Cardiac muscle cell (in vitro differentiated cells and primary cell): ENCODE measurements at places on chromosomes 1 and 21. TPM values are rescaled to one million over a fixed set of nuclear protein-coding genes. Genes with fewer than 3 reads are reported as not detected.

DNA sequence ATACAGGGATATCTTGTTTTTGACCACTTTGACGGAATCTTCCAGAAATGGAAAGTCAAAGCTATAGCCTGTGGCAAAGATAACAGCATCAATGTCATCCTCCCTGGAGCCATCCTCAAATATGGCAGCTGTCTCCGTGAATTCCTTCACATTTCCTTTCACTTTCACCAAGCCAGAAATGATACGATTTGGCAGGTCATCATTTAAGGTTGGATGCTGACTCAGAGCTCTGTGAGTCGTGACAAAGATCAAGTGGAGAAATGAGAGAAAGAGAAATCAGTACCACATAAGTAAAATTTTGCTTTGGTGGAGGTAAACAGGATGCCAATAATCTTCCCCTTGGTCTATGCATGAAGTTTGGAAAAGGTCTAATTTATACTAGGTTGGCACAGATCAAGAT is 23.9 kb downstream of the FMO5 start:
- no peak for DNase-seq

- DNase-seq = no peak
These were observed 327.8 kb upstream of the USP24 start for GRCh38 chr1:55542901-55543504.

GRCh38 chr21:39012326-39013230 is 170.7 kb downstream of the PSMG1 start:
- no peak for DNase-seq

DNA sequence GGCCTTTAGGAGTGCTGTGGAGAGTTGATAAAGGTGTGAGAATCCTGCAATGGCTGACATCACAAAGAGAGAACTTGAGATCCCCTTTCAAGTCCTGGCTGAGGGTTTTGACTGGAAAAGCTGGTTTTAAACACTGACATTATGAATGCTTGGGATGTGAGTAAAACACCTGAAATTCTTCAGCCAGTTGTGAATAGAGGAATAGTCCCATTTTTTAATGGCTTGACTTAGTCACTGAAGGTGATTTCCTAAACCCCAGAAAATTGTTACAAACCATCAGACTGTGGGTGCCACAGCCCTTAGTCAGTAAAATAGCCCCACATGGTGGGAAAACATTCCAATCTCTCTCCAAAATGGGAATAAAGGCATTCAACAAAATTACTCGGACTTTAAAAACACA is 107.7 kb upstream of the LMO4 start:
- DNase-seq = no peak

DNA sequence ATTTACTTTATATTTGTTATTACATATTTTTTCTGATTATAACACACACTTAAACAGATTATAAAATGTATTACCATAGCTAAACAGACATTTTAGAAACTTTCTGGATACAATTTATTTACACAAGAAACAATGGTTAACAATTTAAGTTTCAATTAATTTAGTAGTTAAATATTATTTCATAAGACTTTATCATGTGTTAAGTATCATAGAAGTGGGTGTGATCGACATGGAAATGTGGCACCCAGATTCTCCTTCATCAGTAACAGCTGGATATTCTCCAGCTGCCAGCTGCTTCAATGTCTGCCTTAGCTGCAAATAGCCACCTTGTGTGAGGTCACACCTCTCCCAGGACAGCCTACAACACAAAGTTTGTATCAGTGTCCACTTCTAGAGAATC is 97.8 kb downstream of the KCNT2 start:
- DNase-seq = no peak

DNA sequence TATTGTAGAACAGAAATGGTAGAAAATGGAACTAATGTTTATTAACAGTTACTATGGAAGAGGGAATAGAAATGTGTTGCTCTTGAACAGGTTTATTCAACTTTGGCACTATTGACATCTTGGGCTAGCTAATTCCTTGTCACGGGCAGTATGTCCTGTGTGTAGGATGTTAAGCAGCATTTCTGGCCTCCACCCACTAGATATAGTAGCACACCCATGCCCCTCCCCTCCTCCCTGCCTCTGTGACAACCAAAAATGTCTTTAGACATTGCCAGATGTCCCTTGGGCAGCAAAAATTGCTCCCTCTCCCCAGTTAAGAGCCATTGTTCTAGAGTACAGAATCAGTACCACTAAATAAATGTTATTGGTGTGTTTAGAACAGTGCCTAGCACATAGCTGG is 91.4 kb upstream of the TPTE start:
- DNase-seq = no peak

DNA sequence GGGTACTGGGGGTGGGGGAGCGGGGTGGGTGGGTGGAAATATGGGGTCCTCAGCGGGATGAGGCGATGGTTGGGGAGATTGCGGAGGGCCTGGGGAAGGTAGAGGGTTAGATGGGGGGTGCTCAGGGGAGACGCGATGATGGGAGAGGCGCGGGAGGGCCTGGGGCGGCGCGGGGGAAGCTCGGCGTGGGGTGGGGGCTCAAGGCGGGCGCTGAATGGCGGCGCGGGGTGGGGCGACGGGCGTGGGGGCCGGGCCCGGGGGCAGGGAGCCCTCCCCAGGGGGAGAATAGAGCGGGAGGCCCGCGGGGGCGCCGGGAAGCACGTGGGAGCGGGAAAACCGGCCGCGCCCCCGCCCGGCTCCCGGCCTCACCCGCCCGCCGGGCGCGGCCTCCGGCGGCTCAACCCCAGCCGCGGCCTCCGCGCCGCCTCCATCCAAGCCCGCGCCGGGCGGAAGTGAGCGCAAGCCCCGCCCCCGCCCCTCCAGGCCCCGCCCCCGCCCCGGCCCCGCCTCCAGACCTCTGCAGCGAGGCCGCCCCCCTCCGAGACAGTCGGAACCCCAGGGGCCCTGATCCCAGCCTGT is at the start of gene FAAP20:
FAAP20 (minus strand) TSS at position 454 of the 579 bp plus-strand sequence; CDS start at position 431, 23 bp downstream.
- peak; percentile 82 for DNase-seq

KCNE1 gene
- polyA plus RNA-seq = 0.29 and 0.37 TPM in 2 replicates

GRCh38 chr1:230365723-230366307 is 60.3 kb downstream of the PGBD5 start:
- no peak for DNase-seq

LDLRAD2 gene
- 1.3 and 3.4 TPM in 2 replicates for polyA plus RNA-seq

DNA sequence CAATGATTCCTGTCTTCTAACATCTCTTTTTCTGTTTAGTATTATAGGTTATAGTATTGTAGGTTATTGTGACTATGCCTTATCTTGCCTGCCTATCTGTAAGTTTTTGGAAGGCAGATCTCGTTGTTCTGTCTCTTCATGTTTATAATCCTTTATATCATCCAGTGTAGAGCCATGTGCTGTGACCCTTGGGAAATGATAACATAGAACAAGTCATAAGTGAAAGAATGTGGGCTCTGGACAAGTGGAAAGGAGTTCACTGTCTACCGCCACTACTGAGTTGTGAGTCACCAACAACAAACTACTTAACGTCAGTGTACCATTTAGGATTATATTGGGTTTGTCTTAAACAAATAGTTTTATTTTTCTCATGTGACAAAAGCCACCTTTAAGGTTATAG is 139.3 kb downstream of the LYPLAL1 start:
- no peak for DNase-seq

DNA sequence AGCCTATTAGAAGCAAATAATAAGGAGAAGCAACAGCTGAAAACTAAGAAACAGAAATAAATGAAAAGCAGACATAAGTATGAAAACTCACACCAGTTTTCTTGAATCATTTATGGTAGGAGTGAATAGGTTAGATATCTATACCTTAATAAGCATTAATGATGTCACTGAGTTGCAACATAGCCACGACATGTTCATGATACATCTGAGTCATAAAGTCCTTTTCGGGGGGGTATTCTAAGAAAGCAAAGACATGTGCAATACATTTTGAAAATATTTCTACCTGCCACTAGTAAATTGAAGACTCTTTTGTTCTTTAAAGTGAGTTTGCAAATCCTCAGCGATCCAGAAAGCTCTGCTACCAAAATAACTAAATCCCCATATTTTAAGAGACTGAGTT is 7.2 kb downstream of the CD34 start:
- DNase-seq = no peak

DNA sequence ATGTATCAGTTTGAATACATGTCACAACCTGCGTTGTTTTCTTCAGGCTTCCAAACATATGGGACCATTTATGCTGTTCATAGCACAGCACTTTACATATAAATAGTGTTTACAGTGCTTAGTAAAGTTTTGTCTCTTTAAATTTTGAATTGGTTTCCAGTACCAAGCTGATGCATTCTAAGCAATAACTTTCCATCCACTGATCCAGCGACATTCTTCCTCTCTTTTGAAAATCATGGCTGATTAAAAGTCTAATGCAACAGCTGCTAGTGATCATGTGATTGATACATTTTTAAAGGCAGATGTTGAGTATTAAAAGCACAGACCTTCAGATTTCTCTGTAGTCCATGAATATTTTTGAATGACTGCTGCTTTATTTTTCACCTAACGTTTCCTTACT is 154.9 kb downstream of the PTPRC start:
- no peak for DNase-seq

- DNase-seq = no peak
These were observed 61.0 kb upstream of the SLC44A3 start for GRCh38 chr1:94759188-94759587.
